Stimulated activated naive CD4-positive, alpha-beta T cell treated with Interleukin-2 at 50 U/mL for 16 hours (primary cell): ENCODE measurements at places on chromosomes 1 and 21.

- DNase-seq, result no peak
Observed at GRCh38 chr1:111227434-111227833, at the start of gene CHI3L2. TSS of gene CHI3L2 (plus strand) at chr1:111227713. CDS start at chr1:111227730, 17 bp downstream.

DNA sequence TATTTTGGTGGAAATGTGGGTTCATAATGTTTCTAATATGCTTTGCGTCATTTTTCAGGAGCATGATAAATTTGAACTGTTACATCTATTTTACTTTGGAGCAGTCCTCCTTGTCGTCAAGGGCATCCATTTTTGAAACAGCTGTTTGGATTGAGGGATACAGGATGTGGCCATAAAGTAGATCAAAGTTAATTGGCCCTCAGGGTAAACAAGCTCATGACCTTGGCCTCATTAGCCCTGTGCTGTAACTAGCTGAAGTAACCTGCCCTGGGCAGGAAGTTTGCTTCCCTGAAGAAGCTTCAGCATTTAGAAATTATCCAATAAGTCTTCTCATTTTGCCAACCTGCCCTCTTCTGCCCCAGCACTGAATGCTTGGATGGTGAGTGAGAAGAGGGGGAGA lies 24.8 kb upstream of the RGL1 start:
- DNase-seq, result no peak

- no peak for DNase-seq
Observed at GRCh38 chr1:68347415-68347814, 102.3 kb downstream of the RPE65 start.

- no peak for DNase-seq
Observed at GRCh38 chr1:227094249-227094966, 154.3 kb downstream of the COQ8A start.

DNA sequence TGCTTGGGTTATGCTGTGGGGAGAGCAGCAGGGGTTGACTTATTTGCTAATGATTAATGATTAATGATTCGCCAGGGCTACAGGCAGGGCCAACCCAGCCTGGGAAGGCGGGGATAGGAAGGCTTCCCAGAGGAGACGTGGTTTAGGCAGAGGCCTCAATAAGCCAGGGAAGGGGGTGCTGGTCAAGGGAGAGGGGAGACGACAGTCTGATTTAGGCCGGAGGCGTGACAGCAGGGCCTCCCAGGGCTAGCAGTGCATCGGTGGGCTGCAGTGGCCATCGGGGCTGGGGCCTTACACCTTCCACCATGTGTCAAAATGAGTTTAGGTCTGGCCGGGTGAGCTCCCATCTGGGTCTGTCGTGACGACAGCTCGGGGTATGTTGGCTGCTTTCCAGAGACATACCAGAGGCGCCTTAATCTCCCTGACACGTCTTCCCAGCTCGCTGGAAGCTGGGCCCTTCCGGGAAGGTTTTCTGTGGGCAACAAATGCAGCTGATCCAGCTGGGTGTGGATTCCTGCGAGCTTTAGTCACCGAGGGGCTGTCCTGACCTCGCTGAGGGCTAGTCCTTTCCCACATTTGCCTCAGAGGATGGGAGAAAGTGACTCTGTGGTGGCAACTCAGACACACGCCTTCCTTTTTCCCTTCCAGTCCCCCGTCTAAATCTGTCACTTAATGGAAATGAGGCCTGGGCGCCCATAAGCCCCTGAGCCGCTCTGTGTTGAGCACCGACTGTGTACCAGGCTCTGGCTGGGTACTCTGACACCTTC lies 3.7 kb upstream of the SLC1A7 start:
- DNase-seq, result no peak

DNA sequence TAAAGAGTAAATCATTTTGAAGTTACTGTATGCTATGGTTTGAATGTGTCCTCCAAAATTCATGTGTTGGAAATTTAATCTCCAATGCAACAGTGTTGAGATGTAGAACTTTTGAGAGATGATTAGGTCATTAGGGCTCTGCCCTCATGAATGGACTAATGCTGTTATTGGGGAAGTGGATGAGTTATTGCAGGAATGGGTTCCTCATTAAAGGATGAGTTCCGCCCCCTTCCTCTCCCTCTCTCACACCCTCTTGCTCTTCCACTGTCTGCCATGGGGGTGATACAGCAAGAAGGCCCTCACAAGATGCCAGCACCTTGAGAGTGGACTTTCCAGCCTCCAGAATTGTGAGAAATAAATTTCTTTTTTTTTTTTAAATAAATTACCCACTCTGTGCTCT lies 97.6 kb downstream of the ATP1A1 start:
- no peak for DNase-seq

DNA sequence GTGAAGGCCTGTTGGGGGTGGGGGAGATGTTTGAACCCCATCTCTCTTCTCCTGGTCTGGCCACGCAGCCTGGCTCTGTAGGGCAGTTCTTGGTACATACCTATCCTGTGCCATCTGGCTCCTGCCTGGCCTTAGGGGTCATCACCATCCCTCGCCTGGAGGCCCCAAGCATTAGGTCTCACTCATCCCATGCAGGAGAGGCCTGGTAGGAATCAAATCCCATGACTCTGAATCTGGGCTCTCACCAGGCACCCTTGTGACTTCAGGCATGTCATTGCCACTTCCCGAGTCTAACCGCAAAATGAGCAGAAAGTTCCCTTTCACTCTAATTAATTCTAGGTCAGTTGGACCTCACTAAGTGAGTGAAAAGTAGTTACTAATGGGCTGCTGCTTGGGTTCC lies 37.2 kb downstream of the ETNK2 start:
- DNase-seq, result no peak

- DNase-seq, result no peak
Observed at GRCh38 chr1:90210633-90211491, 216.0 kb downstream of the ZNF326 start.

GRCh38 chr1:161840363-161840762 lies 74.2 kb downstream of the ATF6 start:
- DNase-seq, result no peak

GRCh38 chr1:31396633-31397351 lies 16.2 kb upstream of the SERINC2 start:
- no peak for DNase-seq

- no peak for DNase-seq
Observed at GRCh38 chr1:43822040-43822690, 111.4 kb upstream of the ARTN start.

GRCh38 chr1:165324050-165324449 lies 32.5 kb downstream of the LMX1A start:
- no peak for DNase-seq

DNA sequence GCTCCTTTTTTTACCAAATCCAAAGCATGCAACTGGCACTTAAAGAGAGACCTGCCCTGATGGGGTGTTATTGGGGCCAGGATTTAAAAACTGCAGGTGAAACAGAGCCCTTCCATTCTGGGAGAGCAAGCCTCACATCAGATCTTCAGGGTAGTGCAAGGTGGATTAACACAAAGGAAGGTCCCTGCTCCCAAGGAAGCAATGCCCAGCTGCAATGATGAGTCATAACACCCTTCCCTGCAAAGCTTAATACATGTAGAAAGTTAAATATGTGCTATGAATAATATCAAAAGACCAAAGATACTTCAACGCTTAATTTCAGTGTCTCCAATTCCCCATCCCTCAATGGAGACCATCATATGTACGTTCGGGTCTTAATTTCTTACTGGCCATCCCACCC lies 508.0 kb downstream of the OMA1 start:
- DNase-seq, result no peak

DNA sequence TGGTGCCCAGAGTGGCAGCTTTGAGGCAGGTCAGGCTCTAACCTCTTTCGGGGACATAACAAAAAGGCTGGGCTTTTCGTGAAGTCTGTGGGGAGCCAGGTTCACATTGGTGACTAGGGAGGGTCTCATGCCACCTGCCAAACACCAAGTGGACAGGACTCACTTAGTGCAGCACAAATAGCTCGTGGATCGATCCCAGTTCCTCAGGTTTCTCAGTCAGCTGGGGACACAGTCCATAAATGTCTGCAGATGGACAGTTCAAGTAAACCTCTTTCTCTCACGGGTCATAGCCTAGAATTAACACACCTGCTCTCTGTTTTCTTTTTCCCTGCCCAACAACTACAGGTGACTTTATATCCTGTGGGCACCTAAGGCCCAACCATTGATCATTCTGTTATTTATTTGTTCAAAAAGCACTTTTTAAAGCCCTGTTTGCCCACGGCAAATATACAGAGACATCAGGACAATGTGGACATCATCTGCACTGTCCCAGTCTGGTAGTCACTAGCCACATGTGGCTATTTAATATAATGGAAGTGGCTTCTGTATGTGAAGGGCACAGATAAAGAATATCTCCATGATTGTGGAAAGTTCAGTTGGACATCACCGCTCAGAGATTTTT lies 53.5 kb downstream of the CAPN2 start:
- no peak for DNase-seq

- peak; percentile 55 for DNase-seq
Observed at GRCh38 chr1:40774266-40774998, 9.2 kb upstream of the KCNQ4 start.

GRCh38 chr1:220708936-220709801 lies 19.0 kb downstream of the C1orf115 start:
- no peak for DNase-seq
